ENCODE measurements at places on chromosomes 7 and 10.

GRCh38 chr7:140035400-140036223 lies 27.1 kb downstream of the PARP12 start:
- DNase-seq: no peak

GRCh38 chr10:93384006-93384405 lies 98.1 kb downstream of the MYOF start:
- DNase-seq: no peak

GRCh38 chr7:15399441-15399840 lies 162.4 kb downstream of the AGMO start:
- DNase-seq: no peak

DNA sequence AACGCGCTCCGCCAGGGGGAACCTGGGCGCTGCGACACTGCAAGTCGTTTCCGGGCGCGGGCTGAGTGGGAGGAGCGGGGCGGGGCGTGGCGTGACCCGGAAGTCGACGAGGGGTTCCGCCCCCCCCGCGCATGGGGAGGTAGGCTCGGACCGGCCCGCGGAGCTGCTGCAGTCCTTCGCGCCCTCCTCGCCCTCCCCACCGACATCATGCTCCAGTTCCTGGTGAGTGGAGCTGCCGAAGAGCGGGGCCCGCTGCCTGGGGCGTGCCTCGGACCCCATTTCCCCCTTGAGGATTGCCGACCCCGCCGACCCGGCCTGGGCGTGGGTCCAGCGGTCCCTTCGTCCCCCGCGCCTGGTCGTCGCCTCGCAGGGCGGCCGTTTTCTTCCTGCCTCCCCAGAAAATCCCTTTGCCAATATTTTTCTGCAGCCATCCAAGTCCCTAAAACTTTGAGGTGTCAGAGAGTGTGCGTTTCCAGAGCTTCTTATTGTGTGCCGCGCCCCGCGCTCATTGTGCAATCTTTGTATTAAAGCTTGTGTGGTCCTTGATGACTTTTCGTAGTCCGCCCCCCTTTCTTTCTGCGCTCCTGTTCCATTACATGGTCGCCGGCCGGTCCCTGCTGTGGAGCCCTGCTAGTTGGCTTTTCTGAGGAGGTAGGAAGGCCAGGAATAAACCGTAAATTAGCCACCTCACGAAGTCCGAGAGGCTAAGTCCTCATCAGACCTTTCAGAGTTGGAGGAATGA lies at the start of gene STMP1:
Gene STMP1 (plus strand): TSS at position 142 of the 742 bp plus-strand sequence.
- peak; percentile 97 for DNase-seq
